AG10803 (cell line): ENCODE measurements at places on chromosomes 12 and 14.
A peak's percentile ranks its signal among the peaks of the same experiment; 100 is the strongest.

DNA sequence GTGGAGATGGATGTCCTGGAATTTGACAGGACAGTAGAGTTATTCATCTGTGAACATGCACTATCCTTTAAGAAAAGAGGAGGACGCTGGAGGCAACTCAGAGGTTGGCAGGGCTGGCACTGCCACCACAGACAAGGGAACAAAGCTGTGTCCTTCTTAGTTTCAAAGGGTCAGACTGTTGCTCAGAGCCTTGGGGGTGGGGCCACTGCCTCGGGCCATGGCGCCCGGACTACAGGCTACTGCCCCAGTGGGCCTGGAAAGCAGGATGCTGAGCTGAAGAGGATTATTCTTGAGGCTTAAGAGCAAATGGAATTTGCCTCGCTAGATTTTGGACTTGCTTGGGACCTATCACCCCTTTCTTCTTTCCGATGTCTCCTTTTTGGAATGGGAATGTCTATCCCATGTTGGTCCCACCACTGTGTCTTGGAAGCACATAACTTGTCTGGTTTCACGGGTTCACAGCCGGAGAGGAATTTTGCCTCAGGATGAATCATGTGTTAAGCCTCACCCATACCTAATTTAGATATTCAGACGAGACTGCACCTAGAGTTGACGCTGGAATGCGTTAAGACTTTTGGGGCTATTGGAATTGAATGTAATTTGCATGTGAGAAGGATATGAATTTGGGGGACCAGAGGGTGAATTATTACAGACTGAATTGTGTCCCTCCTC lies 114.8 kb upstream of the RFLNA start:
- no peak for DNase-seq

GRCh38 chr14:71289536-71289935 lies 382.3 kb downstream of the PCNX1 start:
- DNase-seq = no peak

- no peak for DNase-seq
Measured at GRCh38 chr12:86670986-86671385, 414.8 kb upstream of the MGAT4C start.

- DNase-seq = peak; percentile 46
Measured at GRCh38 chr12:116591855-116592637, 32.9 kb downstream of the MAP1LC3B2 start.

DNA sequence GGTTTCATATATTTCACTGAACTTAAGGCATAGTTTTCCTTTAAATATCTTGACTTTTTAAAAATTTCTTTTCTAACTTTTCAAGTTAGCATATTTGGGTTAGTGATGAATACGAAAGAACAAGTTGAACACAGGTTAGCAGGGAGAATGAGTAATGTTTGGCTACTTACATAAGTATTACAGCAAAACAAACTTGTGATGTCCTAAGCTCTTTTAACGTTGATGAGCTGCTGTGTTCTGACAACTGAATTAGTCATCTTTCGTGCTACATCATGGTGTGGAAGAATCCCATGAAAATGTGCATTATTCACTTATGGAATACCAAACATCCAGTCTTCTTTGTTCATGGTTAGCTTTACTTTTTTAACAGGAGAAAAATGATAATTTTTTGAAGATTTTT lies 36.3 kb upstream of the PDZRN4 start:
- no peak for DNase-seq

- DNase-seq = no peak
Measured at GRCh38 chr12:132433641-132434395, 56.1 kb upstream of the FBRSL1 start.

DNA sequence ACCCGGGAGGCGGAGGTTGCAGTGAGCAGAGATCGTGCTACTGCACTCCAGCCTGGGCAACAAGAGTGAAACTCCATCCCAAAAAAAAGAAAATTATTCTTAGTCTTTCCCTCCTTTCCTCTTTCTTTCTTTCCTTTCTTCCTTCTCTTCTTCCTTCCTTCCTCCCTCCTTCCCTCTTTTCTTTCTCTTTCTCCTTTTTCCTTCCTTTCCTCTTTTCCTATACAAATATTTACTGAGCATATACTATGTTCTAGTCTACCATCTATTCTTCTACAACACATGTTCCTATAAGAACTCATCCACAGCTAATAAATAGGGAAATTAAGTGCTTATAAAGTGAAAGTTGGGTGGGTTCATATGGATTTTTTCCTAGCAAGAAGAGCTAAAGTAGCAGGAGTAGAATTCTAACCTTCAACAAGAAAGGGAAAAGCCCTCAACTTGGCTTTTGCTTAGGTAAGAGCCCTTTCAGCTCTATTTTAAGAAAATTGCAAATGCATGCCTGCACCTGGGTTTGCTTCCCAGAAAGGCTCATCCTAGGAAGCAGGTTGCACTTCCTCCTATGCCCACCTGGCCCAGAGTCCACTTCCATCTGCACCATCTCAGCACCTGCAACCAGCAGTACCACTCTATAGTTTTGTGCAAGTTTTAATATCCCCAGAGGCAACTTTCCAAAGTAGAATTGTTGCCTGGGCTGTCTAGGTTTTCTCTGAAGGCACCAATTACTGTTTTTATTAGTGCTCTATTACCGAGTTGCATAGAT lies 122.0 kb upstream of the CCND2 start:
- DNase-seq = no peak

GRCh38 chr14:71414631-71415403 lies 507.6 kb downstream of the PCNX1 start:
- no peak for DNase-seq

DNA sequence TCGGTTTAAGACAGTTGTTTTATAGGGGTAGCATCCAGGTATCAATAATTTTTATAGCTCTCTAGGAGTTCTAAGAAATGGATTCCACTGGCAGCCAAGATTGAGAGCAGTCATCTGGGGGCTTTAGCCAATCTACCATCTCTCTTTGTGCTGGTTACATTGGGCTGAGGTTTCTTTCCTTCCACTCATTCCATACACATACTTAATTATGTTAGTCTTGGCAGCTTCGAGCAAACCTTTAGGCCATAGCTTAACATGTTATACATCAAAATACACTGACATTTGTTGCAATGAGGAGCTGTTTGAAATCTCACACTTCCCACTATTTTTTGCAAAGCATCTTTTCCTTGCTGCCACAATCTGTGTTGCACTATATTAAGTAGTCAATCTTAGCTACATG lies 63.1 kb downstream of the ARMH4 start:
- no peak for DNase-seq

- DNase-seq = no peak
Measured at GRCh38 chr12:117134721-117135120, 35.5 kb upstream of the TESC start.

DNA sequence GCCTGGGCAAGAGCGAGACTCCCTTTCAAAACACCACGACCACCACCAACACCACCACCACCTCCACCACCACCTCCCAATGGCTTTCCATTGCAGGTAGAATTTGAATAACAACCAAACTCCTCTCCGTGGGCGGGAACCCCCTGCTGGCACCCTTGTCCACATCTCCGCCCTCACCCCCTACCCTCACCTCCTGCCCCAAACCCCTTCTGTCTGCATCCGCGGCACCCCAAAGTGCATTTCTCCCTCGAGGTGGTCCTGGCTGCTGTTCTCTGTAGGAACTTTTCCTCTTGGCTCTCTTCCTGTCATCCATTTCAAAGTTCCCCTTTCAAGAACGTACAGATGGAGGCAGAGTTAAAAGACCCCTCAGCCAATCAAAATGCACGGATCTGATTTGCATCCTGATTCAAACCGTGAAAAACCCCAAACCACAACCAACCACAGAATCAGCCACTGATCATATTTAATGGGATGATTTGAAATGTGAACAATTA lies 3.8 kb downstream of the SDSL start:
- DNase-seq = no peak

- DNase-seq = no peak
Measured at GRCh38 chr14:94850309-94851211, 80.6 kb upstream of the GSC start.

GRCh38 chr14:97697772-97698171 lies 900.6 kb downstream of the VRK1 start:
- DNase-seq = no peak

DNA sequence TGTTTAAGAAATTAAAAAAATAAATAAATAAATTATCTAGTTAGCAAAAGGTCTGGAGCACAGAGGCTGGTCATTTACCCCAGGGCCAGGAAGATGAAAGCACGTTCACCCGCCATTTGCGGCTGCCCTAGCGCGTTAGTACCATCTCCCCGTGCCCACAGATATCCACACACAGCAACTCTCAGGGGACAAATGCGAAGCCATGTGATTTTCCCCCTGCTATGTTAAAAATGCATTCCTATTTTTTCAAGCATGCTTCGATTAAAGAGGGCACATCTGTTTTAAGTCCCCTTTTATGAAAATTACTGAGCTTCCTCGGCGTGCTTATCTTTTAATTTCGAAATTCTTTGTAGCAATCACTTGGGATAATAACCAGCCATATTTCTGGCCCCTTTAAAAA lies 56.9 kb upstream of the PIWIL1 start:
- no peak for DNase-seq

DNA sequence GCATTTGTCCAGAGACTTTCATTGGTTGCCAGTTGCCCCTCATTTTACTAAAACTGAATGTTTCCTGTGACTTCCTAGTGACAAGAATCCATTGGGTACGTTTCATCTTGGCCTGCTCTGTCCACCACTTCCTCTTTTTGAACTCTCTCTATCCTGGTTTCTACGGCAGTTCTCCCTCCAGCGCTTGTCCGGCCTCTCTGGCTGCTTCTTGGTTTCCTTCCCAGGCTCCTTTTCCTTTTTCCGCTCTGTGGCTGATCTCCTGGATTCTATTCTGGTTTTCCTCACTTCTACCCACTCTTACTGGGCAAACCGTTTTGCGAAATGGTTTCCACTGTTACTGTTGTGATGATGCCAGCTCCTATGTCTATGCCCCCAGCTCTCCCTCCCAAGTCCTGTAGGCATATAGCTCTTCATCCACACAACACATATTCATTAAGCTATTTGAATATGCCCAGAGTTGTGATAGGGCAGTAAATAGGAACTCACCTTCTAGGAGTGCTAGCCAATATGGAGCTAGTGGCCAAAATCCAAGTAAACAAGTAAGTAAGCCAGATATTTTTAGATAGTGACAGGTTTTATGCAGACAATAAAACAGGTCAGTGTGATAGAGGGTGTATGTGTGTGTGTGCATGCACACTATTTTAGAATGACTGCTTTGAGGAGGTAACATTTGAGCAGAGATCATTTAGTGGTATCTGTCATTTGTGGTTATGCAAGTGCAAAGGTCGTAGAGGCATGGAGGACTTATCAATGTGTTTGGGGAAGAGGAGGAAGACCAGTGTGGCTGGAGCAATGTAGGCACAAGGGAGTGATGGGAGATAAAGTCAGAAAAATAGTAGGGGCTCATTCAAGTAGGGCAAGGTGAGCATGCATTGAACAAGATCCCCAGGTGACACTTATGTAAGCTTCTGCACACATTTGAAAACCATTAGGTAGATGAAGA lies 27.9 kb upstream of the CTDSP2 start:
- DNase-seq = no peak

DNA sequence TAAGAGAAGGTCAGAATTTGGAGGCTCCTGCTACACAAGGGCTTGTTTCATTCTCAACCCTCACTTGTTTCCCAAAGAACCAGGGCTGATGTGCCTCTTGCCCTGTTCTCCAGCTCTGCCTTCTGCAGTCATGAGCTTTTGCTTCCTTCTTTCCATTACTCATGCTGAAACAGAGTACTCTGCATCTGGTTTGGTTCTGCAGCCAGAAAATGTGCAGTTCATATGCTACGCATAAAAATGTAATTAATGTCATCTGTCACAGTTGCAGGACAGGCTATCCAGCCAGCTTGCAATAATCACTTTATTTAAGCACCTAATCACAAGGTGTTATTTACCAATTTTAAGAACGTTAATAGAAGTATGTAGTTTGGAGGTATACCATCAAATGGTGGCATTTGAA lies 150.2 kb downstream of the SRGAP1 start:
- DNase-seq = peak; percentile 78

DNA sequence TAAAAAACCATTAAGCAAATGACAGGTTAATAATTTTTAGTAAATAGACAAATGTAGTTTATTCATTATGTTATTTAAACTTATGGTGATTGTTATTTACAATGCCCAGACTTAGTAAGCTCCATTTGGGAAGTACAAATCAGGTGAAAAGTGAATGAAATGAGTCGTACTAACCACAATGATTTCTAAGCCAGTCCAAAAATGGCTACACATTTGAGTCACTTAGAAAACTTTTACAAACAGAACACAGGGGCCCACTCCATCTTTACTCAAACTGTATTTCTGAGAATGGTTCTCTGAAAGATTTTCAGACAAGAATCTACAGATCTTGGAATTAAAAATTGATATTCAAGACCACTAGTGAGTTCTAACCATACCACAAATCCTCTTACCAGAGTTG lies 653.3 kb upstream of the MIS18BP1 start:
- no peak for DNase-seq

GRCh38 chr12:52023976-52024688 lies 17.4 kb downstream of the TAMALIN start:
- DNase-seq = no peak

- DNase-seq = peak; percentile 100
Measured at GRCh38 chr14:94342334-94342934, 19.3 kb upstream of the SERPINA6 start.

DNA sequence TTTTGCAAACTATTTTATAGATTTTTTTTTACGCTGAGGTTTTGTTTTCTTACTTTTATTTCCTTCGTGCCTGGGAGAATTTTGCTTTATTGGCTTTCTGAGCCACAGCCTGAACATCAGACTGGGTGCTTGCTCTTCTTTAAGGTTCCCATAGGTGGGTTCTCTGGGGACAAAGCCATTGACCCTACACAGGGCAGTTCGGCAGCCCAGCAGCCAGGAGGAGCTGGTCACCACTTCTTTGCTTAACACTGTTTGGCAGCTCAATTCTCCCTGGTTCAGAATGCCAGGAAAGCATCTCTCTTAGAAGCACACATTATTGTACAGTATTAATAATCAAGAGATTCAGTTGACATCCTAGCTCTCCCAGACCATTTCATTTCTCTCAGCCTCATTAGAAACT lies 140.8 kb upstream of the NEDD1 start:
- DNase-seq = peak; percentile 5

- no peak for DNase-seq
Measured at GRCh38 chr14:68598621-68599447, 194.0 kb downstream of the ZFP36L1 start.

DNA sequence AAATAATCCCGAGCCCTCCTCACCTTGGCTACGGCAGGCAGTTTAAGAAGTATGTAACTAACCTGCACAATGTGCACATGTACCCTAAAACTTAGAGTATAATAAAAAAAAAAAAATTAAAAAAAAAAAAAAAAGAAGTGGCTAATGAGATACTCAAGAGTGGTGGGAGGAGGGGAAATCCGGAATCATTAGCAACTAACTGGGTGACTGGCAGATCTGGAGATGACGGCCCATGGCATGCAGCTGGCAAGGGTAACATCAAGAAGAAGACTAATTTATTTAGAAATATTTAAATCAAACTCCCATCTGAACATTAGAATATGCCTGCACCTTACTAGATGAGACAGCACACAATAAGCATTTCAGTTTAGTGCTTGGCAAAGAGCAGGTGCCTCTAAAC lies 52.3 kb upstream of the TMCC3 start:
- DNase-seq = no peak

- peak; percentile 27 for DNase-seq
Measured at GRCh38 chr12:19744705-19745218, 305.5 kb downstream of the AEBP2 start.

GRCh38 chr14:99164712-99165111 lies 107.3 kb downstream of the BCL11B start:
- DNase-seq = no peak
